ENCODE measurements at places on chromosomes 16 and 17. TPM values are rescaled to one million over a fixed set of nuclear protein-coding genes. Genes with fewer than 3 reads are reported as not detected.
A peak's percentile ranks its signal among the peaks of the same experiment; 100 is the strongest.

The DDX42 gene
- 187 TPM for total RNA-seq

The NXPH3 gene
- 1.3 TPM for total RNA-seq

The TUBG2 gene
- total RNA-seq, result 20.4 TPM

- no peak for DNase-seq
Measured at GRCh38 chr16:20938426-20938825, 37.9 kb downstream of the LYRM1 start.

- peak; percentile 98 for DNase-seq
Measured at GRCh38 chr17:77429969-77430752, 289.4 kb downstream of the SEC14L1 start.

DNA sequence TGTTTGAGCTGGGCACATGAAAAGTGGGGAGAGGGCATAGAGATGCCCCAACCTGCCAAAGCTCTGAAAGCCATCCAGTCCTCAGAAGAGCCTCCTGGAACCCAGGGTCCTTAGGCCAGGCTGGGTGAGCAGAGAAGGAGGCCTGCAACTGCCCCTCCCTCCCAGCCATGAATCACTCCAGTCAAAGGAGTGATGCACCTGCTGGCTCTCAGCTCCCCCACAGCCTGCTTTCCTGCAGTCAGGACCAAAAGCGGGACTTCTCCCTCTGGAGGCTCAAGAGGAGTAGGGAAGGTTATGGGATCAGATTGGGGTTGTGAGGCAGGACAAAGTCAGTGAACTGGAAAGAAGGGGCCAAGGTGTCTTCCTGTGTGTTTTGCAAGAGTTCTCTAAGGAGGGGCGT, 145.6 kb downstream of the TMEM132E start:
- peak; percentile 27 for DNase-seq

Data from H9 (cell line).